Omental fat pad (tissue), 4 donors: ENCODE measurements at places on chromosomes 2 and 18.

DNA sequence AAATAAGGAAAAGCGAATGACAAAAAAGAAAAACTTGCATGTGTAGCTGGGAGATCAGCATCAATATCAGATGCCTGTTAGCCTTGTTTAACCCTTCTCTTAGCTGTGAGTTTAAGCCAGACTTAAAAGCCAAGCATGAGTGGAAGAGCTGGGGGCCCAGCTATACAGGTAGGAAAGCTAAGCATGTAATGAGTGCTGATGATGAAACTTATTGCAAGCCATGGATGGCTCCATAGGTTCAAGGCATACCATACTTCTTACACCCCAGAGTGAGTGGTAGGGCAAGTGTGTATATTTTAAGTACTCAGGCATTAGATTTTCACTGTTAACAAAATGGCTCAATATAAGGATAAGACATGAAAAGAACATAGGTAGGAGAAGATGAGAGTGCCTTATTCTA lies 28.0 kb downstream of the RBBP8 start:
- DNase-seq: no peak

GRCh38 chr2:119857742-119858141 lies 98.0 kb downstream of the PTPN4 start:
- no peak for DNase-seq

- no peak for DNase-seq
These were observed 27.0 kb downstream of the TMEM200C start for GRCh38 chr18:5868218-5868854.

GRCh38 chr2:145095641-145096435 lies 575.9 kb upstream of the ZEB2 start:
- DNase-seq: no peak

- peak; percentile 47 for DNase-seq
These were observed 25.0 kb downstream of the SERPINB8 start for GRCh38 chr18:63994783-63995399.

GRCh38 chr2:31526946-31527732 lies 53.6 kb downstream of the SRD5A2 start:
- DNase-seq: no peak

GRCh38 chr18:66395671-66396218 lies 208.1 kb downstream of the CDH19 start:
- no peak for DNase-seq

DNA sequence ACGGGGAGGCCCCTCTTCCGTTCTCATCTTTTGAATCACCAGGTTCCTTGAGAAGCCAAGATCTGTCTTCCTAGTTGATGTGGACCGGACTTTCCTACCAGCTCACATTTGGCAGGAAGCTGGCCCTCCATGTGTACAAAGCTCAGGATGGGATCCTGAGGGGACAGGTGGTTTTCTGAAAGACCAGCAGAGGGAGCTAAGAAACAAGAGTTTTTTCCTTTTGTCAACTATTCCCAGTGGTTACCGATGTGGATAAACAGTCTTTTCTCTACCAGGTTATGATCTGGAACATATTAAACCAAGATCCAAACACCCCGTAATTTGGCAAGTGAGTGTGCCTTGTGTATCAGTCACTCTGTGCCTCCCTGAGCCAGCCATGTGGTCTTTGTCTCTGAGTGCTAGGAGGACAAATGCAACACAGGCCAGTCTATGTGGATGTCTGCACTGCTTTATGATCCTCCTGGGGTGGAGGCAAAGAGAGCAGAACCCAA lies 25.1 kb upstream of the ARHGAP25 start:
- DNase-seq: no peak

- no peak for DNase-seq
These were observed 13.8 kb downstream of the TPGS2 start for GRCh38 chr18:36814994-36815393.

DNA sequence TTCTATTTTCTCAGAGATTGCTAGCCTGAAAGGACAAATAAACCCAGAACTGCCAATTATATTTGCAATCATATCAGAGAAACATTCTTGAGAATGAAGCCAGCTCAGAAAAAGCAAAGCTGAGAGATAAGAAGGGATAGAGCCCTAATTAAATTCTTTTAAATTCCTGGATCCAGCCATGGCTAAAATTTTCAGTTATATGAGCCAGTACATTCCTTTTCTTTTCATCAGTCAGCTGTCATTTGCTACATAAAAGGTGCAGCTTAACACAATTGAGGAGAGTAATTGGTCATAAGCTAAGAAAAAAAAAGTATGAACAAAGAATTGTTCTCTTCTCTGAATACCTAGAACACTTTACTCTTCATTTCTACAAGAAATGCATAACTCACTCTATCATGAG lies 303.5 kb upstream of the FIGN start:
- DNase-seq: no peak

GRCh38 chr2:211673133-211673905 lies 865.3 kb downstream of the ERBB4 start:
- no peak for DNase-seq

DNA sequence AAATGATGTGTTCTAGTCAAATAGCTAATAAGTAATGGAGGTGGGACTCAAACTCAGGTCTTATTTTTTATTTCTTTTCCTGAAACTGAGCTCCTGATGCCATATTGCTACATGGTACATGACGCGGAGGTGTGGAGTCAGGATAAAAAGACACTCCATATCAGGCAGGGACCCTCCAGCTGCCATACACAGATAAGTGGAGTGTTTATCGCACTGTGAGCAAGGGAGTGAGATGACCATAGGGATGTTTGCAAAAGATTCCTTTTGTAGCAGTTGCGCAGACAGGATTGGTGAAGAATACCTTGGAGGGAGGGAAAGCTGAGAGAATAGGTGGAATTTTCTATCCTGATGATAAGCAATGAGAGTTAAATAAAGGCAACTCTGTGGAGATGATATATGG lies 657.2 kb downstream of the RNF144A start:
- DNase-seq: no peak

DNA sequence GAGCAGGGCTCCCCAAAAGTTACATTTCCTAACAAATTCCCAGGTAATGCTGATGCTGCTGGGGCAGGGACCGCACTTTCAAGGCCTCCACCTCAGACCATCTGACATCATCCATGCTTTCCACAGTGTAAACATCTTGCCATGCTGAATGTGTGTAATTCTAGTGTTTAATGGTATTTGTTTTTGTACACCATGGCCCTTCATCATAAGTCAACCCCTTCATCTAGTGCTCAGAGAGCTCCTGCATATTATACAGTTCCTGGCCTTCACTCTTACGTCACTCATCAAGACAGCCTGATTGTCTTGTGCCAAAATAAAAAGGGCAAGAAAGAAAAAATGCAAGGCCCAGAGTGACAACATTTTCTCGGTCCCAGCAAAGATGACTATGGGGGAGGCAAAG lies 77.5 kb upstream of the ZFP36L2 start:
- no peak for DNase-seq

- DNase-seq: no peak
These were observed 10.6 kb downstream of the PLEKHB2 start for GRCh38 chr2:131115752-131116151.

DNA sequence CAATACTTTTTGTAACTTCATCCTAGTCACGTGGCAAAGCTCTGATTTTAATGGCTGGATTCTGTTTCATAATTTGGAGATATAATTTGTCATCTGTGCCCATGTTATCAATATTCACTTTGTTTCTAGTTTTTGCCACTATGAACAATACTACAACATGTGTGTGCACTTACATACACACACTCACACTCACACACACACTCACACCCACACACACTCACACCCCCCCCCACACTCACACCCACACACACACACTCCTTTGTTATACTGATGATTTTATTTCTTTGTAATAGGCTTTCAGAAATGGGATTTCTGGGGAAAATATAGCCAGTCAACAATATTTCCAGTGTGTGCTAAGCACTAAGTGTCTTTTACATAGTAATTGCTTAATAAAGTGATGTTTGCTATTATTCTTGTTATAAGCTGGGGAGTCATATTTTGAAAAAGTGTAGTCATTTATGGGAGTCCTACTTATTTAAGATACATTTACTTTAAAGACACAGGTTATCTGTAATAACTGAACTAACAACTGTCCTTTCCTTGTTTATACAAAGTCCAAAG lies 22.8 kb upstream of the ROCK2 start:
- DNase-seq: no peak

DNA sequence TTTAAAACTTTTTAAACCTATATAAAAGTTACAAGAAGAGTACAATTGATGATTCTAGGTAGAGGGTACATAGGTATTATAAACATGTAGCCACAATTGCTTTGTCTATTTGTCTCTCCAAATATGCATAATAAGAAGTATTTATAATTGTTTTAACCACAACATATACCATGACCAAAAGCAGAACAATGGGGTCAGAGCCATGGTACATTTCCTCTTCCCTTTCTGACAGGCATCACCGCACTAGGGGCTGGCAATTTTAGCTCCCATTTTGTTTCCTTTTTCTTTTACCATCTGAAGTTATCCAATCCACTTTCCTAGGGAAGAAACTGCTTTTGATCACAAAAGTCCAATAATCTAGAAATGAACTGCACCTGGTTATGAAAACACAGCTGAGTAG lies 49.3 kb downstream of the TMX3 start:
- no peak for DNase-seq

DNA sequence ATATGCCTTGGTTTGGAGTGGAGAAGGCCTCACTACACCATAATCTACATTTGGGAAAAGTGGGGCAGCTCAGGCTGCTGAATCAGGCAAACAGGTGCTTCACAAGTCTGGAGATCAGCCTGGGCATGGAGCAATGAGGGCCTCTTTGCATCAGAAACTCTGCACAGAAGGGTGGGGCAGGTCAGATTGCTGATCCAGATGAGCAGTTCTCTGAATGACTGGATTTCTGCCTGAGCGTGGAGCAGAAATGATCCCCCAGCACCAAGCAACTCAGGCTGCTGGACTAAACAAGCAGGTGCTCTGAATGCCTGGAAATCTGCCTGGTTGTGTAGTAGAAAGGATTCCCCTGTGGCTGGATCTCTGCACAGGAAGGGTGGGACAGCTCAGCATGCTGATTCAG lies 605.3 kb upstream of the ZNF804A start:
- no peak for DNase-seq

DNA sequence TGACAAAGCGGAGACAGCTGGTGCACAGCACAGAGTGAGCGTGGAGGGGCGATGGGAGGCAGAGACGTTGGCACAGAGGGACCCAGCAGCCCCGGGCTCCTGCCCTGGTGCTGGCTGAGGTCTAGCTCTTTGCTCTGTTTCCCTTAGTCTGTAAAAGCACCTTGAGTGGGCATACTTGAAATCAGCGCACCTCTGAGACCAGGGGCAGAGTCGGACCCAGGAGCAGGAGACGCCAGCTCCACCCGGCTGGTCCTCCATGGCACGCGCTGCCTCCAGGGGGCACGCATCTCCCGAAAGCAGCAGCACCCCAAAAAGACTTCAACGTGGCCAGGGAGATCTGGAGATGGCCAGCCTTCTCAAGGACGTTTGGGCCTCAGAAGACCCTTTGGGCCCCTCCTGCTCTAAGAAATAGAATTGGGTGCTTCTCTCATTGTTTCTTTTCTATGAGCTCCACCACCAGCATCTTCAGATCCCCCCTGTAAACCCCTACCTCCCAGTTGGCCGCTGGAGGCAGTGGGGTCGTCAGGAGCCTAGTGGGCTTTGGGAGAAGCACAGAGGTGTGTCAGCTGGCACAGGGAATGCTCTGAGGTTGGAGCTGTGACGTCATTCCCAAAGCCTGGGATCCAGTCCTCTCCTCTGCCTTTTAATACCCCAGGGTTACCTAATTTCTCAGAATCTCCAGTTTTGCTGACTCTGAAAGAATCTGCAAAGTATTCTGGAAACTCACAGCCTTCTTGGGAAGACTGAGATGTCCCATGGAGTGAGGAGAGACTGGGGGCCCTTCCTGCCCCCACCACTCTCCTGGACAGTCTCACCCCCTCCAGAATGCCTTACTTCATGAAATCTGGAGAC lies 58.9 kb downstream of the CIB4 start:
- no peak for DNase-seq

DNA sequence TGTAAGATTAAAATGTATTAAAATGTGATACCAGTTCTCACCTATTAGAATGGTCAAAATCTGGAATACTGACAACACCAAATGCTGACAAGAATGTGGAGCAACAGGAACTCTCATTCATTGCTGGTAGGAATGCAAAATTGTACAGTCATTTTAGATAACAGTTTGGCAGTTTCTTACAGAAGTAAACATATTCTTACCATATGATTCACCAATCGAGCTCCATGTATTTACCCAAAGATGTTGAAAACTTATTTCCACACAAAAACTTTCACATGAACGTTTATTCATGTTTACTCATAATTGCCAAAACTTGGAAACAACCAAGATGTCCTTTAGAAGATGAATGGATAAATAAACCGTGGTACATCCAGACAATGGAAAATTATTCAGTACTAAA lies 1193.5 kb upstream of the ACVR2A start:
- no peak for DNase-seq

- DNase-seq: no peak
These were observed 37.2 kb downstream of the KYNU start for GRCh38 chr2:142914507-142915313.

DNA sequence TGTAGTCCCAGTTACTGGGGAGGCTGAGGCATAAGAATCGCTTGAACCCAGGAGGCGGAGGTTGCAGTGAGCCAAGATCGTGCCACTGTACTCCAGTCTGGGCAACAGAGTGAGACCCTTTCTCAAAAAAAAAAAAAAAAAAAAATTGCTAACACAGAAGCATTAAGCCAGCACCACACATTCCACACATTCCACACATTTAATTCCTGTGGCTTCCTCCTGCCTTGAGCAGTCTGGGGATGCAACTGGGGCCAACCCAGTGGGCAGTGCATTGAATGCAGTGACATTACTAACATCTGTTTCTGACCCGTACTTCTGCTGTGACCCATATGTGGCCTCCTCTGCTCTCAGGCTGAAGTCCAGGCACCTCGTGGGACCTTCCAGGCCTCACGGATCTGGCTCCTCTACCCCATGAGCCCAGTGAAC lies 107.0 kb downstream of the BCL2L11 start:
- no peak for DNase-seq

DNA sequence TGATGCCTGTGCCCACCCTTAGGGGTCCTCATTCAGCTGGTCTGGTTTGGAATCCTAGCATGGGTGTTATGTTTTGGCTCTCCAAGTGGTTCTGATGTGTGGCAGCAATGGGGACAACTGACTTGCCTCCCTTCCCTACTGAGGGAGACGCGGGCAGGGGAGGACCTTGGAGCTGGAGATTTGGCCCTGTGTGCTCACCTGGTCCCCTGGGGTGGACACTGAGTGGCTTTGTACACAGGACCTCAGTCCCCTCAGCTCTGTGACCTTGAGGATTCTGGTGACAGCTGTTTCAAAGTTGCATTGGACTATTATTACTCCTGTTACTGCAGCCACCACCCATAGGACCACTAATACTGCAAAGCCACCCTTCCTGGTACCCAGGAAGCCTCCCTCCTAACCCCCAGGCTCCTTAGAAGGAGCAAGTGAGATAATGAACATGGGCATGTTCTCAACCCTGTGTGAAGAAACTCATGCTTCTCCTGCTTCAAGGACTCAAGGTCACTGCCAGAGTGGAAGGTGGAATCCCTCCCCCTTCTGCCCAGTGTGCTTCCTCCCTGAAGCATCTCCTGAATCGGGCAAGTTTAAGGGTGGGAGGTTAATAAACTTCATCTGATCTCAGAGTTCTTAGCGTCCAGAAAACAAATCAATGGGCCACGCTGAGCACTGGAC lies 26.5 kb downstream of the TMEM182 start:
- DNase-seq: no peak
